Thoracic aorta (tissue), 2 donors: ENCODE measurements at places on chromosomes 6 and 20.

DNA sequence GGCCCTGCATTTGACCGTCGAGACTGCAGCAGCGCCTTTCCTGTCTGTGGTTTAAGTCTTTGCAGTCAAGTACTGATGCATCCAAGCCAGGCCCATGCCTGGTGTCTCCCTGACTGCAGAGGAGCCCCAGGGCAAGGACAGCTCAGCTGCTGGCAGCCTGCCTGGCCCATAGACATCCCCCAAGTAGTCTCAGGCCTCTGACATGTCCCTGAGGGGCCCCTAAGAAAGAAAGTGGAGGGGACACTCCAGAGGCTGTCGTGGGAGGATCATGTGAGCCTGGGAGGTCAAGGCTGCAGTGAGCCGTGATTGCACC is 18.0 kb downstream of the HRH3 start:
- no peak for DNase-seq

- DNase-seq = peak; percentile 26
These were observed 80.7 kb upstream of the CCN6 start for GRCh38 chr6:111973118-111973761.

GRCh38 chr6:7701212-7701834 is 24.6 kb upstream of the BMP6 start:
- no peak for DNase-seq

- DNase-seq = no peak
These were observed 152.3 kb downstream of the OR2B2 start for GRCh38 chr6:27759930-27760329.

- peak; percentile 70 for DNase-seq
These were observed 1.7 kb downstream of the AMD1 start for GRCh38 chr6:110876170-110876773.

DNA sequence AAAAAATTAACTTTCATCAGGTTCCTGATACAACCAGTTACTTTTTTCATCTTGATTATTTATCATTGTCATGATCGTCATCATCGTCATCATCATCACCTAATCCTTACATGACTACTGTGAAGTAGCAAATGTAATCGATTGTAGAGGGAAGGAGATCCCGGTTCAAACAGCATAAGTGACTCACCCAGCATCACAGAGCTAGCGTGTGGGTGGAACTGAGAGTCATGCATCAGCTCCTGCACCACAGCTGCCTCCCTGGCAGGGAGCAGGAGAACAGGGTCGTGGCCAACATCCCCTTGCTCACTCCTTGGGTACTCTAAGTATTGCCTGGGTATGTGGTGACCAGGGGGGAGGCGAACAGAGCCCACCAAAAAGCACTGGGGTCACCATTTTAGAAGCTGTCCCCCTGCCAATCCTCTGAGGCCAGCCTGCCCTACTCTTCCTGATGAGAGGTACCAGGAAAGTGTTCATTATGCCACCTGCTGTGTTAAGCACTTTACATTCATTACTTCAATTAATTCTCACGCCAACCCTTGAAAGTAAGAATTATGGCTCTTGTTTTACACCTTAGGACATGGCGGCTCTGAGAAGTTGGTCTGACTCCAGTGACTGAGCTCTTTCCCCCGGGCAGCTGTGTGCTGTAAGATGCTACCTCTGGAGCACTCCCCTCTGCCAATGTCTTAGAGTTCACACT is 425.2 kb downstream of the CD83 start:
- DNase-seq = no peak

GRCh38 chr6:162244031-162244430 is 483.5 kb downstream of the PRKN start:
- no peak for DNase-seq

GRCh38 chr6:108293527-108294296 is 1.1 kb upstream of the AFG1L start:
- no peak for DNase-seq

DNA sequence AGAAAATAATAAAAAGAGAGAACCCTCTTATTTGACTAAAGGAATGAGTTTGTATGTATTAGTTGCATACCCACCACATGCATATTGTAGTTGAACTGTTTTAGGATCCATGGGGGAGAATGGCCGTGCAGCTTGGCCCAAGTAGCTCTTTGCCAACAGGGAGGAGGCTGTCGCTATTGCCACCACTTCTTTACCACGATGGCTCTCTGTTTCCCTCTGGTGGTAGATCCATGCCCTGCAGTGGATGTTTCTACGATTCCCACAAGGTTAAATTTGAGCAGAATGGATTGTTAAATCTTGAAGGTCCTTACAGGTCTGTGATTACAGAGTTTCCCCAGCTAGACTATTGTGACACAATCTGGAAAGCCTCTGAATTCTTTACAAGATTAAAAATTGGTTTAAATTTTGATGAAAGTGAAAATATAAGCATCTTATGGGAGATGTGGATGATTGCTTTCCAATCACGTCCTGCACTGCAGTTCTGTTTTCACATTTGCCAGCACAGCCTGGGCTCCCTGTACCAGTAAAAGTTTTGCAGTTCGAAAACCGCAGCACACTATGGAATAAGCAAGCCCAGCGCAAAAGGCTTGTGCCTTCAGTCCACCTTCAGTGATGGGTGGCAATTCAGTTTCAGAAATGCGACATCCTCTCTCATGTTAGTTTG is 34.4 kb upstream of the FNDC1 start:
- DNase-seq = no peak

- no peak for DNase-seq
These were observed 8.2 kb downstream of the CYB5R4 start for GRCh38 chr6:83867527-83868161.

DNA sequence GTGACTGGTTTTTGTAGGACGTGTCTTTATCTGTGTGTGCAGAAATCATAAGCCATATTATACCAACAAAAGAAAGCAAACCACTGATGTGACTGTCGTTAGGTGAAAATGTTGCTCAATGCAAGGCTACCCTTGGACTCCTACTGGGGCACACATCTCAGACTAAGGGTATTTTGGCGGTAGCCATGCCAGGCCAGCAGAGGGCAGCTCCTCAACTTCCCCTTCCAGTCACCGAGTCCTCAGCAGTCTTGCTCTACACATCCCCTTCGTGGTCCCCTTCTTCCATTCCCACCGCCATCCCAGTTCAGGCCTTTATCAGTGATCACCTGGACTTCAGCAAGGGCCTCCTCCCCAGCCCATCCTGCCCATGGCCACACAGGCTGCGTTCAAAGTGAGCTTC is 113.7 kb upstream of the GGTLC1 start:
- DNase-seq = no peak

GRCh38 chr6:105793130-105793529 is 293.0 kb upstream of the PRDM1 start:
- DNase-seq = no peak

GRCh38 chr20:32359633-32360332 is 1.7 kb downstream of the ASXL1 start:
- DNase-seq = no peak

GRCh38 chr6:141874930-141875602 is 257.7 kb upstream of the GJE1 start:
- no peak for DNase-seq
